ENCODE measurements at places on chromosomes 2 and 18.

DNA sequence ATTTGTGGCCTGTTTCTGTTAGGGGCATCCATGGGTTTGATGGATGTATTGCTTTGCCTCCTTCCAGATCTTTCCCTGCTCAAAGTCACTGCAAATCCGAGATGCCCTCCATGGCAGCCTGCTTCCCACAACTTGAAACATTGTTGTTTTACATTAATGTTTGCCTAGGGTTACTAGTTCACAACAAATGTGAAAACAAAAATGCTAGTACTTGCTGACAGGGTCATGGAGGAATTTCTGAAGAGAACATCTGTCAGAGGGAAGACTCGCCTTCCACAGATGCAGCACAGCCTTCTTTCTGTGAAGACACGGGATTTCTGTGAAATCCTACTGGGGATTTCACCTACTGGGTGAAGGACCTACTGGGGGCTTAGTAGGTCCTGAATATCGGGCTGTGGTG is 260.0 kb upstream of the FN1 start:
- peak; percentile 68 for DNase-seq

DNA sequence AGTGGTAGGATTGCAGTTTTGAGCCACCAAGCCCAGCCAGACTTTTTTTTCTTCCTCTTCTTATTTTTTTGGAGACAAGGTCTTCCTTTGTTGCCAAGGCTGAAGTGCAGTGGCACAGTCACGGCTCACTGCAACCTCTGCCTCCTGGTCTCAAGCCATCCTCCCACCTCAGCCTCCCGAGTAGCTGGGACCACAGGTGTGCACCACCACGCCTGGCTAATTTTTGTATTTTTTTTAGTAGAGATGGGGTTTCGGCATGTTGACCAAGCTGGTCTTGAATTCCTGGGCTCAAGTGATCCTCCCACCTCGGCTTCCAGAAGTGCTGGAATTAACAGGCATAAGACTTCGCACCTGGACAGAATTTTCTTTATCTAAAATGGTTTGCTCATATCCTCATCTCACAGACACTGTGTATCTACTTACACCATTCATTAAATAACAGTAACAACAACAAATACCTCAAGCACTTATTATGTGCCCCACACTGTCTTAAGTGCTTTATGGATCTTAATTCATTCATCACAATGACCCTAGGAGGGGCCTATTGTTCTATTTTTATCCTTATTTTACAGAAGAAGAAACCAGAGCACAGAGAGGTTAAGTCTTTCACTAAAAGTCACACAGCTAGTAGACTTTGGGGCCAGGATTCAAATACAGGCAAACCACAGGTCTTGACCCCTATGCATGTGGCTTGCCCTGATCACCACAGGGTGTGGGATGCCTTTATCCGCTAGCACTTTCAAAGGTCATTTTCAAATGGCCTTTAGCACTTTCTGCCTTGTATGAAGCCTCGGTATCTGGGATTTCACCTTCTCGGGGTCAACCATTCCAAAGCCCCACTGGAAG is 39.6 kb downstream of the MYCN start:
- no peak for DNase-seq

- DNase-seq = no peak
Measured at GRCh38 chr2:62964671-62965070, 86.0 kb upstream of the OTX1 start.

DNA sequence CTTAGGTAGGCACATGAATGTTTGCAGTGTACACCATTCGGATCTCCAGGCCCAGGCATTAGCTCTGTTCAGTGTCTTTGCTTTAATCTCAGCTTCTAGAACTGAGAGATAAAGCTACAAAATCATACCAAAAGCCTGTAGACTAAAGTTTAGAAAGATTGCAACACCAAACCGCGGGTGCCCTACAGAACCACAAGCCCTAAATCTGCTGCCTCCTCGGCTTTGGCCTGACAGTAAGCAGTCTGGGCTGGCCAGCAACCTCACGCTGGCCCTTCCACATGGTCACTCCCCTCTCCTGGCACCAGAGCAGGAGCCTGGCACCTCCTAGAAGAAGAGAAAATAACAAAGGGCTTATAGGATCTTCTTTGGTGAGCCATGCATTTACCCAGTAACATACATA is 8.9 kb upstream of the OSR1 start:
- no peak for DNase-seq

DNA sequence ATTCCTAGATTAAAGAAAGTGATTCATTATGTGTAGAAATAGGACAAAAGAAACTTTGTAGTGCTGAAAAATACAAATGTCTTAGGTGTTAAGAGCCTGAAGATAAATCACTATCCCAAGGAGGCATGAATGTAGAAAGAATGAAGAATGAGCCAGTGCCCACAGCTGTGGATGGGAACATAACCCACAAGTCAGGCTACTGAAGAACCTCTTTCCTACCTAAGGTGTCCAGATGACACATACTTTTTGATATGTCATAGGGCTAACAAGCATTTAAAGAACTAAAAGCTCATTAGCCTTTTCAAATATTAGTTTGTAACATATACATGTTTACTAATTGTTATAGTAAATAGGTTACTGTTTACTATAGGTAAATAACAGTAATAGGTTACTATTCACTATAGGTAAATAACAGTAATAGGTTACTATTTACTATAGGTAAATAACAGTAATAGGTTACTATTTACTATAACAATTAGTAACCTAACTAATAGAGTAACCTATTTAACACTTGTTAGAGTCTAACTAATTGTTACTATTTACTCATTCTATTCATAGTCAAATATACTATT is 275.0 kb upstream of the KYNU start:
- DNase-seq = no peak

DNA sequence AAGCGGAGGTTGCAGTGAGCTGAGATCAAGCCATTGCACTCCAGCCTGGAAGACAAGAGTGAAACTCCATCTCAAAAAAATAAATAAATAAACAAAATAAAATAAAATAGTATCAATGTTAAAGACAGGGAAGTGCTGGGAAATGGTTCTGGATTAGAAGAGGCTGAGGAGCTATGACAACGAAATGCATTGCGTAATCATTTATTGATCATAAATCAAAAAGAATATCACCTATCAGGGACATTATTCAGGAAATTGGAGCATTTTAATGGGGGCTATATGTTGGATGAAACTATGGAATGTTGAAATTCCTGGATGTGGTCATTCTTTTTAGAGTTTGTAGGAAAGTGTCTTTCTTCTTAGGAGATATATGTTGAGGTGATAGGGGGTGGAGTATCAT is 30.9 kb upstream of the MTA3 start:
- DNase-seq = no peak

- DNase-seq = no peak
Measured at GRCh38 chr18:8811115-8811514, 105.8 kb downstream of the MTCL1 start.

DNA sequence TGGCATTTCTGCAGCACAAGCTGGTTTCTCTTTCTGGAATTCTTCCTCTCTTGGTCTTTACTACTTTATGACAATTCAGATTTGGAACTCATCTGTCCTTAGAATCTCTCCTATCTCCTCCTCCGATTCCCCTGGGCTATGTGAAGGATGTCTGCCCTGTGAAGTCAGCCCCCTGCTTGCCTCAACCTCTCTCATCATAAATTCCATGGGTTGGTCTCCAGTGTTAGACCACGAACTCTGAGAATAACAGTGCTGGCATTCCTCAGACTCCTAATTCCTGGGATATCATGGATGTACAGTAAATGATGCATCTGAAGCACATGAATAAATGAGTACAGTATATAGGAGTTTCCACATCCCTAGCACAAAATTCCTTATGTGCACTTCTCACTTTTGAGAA is 21.0 kb upstream of the CYRIA start:
- peak; percentile 28 for DNase-seq

DNA sequence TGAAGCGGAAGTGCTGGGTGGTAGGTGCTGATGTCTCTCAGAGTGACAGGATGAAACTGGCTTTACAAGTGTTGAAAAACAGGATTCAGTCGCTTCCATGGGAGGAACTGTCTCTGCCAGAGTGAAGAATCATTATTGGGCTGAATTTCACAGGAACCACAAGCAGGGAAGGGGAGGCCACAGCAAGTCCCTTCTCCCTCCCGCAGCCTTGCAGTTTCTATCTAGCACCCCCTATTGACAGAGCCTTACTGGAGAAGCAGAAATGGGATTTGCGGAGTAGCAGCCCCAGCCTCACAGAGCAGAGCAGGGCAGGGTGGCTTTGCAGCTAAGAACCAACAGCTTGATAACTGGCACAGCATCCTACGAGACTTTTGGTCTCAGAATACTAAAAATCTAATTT is 33.3 kb upstream of the RMP24 start:
- DNase-seq = no peak

DNA sequence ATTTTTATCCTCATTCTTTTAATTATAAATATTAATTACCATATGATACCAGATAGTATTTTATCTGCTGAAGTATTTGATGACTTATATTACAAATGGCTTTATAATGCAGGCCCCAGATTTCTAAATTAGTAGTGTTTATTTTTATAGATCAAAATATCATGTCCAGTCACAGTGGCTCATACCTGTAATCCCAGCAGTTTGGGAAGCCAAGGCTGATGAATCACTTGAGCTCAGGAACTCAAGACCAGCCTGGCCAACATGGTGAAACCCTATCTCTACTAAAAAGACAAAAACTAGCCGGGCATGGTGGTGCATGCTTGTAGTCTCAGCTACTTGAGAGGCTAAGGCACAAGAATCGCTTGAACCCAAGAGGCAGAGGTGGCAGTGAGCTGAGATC is 100.1 kb upstream of the ARHGAP15 start:
- DNase-seq = peak; percentile 17

GRCh38 chr2:200408428-200409316 is 101.2 kb downstream of the KCTD18 start:
- peak; percentile 86 for DNase-seq

DNA sequence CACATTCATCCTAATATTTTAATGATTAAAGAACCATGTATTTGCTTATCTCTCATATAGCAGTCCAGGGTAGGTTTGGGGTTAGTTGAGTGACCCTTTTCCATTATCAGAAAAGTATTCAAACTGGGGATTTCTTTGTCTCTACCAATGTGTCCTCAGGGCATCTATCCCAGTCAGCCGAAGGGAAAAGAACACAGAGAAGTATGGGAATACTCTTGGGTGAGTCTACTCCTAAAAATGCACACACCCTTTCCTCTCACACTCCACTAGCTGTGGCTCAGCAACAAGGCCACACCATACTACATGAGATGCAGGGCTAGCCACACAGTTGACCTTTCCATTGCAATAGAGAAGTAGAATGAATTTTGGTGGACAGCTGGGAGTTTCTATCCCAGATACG is 114.3 kb downstream of the NXPH2 start:
- no peak for DNase-seq

DNA sequence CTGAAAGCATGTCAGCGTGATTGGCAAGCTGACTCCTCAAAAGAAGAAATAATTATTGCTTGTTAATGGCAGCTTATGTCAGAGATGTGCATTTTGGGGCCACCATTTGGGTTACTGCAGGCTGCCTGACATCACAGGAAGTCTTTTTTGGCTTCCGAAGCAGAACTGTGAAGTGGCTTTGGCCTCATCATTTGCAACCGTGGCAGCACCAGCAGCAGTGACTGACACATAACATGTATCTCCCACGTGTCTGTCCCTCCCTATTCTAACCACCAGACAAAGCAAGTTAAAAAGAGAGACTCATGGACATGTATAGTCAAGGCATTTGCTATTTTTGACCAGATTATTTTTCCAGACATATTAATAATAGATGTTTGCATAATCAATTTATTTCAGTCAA is 488.7 kb upstream of the ACVR2A start:
- DNase-seq = no peak

DNA sequence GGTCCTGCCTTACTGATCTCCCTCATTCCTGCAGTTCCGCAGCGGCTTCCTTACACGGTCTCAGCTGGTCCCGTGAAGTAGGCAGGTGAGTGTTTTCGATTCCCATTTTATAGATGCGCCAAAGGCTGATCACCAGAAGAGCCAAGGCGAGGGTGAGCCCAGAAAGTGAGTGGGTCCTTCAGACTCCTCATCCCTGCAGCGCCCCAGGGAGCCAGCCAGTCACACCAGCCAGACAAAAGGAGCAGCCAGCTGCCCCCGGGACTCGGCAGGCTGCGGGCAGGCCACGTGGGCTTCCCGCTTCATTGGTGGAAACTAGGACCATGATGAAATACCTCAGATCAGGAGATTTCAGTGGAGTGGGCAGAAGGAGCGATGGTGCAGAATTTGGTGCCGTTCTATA is 85.9 kb downstream of the SMAD7 start:
- no peak for DNase-seq

DNA sequence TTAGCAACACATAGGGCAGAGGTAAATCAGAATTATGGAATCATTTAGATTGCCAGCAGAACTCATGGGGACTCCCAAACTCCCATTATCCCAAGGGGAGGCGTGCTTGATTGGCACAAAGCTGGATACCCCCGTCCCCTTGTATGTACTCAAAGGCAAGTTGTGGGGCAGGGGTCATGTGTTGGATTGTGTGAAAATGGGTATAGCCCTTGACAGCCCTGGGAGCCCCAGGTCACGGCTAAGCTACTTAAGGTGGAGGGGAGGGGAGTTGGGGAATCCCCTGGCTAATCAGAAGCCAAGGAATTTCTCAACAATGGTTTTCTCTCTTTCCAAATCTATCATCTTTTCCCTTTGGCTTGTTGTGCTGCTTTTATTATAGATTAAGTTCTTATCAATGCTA is 32.7 kb downstream of the CLIP4 start:
- DNase-seq = no peak

DNA sequence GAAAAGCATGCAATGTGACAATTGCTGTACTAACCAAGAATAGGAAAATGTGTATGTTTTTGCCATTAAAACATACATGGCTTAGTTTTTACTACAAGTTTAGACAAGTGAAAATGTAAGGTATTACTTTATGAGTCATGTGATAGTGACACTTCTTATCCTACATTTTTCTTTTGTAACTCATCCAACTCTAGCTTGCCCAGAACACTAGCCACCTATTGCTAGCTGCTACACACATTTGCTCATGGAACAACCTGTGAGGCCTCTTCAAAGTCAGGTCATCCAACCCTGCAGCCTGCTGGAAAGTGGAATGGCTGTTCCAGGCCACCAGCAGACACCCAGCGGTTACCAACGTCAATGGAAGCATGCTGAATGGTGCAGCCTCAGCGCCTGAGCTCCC is 1043.9 kb downstream of the TMEM182 start:
- DNase-seq = peak; percentile 4

DNA sequence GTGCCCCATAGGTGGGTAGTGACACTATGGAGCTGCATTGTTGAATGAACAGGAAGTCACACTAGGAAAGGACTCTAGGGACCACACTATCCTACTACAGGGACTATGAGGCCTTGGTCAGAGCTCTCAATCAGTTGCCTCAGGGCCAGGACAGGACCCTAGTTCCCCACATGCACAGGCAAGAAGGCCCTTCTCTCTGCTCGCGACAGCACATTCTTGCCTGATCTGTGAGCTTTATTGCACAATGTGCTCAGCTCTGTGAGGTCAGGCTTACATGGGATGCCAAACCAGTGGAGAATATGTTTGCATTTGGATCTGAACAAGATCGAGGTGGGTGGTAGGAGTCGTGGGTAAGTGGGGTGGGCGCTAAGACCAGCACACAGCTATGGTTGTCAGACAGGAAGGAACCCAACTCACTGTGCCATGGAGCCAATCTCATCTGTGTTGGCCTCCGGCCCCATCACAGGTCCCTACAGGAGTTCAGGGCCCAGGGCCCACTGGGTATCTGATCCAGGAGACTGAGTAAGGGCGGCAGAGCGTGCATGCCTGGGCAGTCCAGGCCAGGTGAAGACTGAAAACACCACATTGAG is 8.0 kb downstream of the PCARE start:
- no peak for DNase-seq

Data from fibroblast of skin of back (primary cell).